ENCODE measurements at places on chromosomes 7 and 10.

GRCh38 chr10:101364721-101365120 lies 10.8 kb downstream of the BTRC start:
- no peak for DNase-seq

GRCh38 chr7:78970440-78970916 lies 483.0 kb downstream of the MAGI2 start:
- DNase-seq = no peak

- DNase-seq = no peak
These were observed 939 bp upstream of the VAX1 start for GRCh38 chr10:117138838-117139580.

DNA sequence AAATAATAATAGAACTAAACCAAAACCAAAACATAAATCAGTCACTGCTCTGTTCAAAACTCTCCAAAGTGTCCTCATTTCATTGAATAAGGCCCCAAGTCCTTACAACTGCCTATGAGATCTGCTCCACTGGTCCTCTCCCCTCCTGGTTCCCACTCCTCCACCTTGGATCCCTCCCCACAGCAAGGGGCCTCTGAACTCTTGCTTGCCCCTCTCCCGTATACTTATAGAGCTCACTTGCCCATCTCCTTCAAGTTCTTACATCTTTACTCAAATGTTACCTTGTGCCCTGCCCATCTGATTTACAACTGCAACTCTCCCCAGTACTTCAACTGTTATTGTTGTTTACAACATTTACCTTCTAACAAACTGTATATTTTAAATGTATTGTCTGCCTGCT lies 819 bp downstream of the POLD2 start:
- no peak for DNase-seq

- no peak for DNase-seq
These were observed 139.1 kb upstream of the RHEB start for GRCh38 chr7:151658778-151659177.

DNA sequence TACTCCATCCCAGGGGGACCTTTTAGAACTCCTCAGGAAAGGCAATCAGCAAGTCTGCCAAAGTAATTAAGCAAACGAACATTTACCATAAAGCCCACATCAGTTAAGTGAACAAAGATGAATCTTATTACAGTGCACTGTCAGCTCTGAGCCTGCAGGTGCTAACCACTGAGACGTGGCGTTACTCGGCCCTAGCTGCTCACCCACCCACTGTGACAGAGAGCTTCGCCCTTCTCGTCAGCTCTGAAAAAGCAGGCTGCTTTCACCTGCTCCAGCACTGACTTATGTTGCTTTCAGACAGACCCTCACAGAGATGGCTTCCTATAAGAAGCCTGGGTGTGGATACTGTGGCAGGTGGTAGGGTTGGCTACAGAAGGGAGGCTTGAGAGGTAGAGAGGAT lies 57.7 kb upstream of the KCNIP2 start:
- DNase-seq = no peak

GRCh38 chr7:84237533-84238173 lies 43.1 kb upstream of the SEMA3A start:
- DNase-seq = no peak

- no peak for DNase-seq
These were observed at the start of gene TAS2R60 for GRCh38 chr7:143443153-143443552. TSS of gene TAS2R60 (plus strand) at chr7:143443453. CDS start at chr7:143443453, 0 bp downstream.

DNA sequence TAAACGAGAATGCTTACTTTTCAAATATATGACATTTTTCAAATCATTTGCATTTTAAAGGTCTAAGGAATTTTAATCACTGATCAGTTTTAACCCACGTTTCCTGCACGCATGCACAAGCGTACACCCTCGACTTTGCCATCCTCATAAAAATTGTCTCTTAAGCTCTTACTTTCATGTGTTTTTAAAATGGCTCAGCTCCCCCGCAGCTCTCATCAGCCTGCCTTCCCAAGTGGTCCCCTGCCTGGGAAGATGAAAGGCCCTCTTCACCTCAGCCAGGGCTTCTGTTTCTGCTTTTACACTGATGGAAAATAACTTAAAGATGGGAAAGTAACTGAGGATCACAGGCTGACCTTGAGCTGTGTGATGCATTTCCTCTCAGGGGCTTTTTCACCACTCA lies 131.6 kb upstream of the LSM8 start:
- DNase-seq = no peak

DNA sequence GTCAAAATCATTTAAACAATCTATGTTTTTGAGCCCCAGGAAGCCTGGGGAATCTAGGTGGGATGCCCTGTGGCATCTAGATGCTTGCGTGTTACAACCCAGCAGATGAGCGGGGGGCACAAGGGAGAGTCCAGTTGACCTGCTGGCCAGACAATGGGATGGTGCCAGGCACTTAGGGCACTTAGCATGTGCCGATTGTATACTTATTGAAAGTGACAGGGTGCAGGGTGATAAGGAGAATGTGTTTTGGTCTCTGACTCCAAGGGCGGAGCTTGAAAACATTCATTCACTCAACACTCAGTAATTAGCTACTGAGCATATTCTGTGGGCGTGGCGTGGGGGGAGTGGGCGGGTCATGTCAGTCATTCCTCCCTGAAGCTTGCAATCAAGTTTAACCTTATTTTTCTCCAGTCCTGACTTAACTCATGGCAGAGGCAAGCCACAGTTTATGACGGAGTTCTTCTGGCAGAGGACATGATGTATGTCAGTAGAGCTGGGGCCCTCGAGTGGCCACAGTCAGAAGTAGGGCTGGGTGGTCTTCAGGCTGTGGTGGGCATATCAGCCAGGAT lies 115.1 kb downstream of the PRKCQ start:
- DNase-seq = no peak

GRCh38 chr7:28157076-28157745 lies 23.4 kb downstream of the JAZF1 start:
- DNase-seq = no peak

DNA sequence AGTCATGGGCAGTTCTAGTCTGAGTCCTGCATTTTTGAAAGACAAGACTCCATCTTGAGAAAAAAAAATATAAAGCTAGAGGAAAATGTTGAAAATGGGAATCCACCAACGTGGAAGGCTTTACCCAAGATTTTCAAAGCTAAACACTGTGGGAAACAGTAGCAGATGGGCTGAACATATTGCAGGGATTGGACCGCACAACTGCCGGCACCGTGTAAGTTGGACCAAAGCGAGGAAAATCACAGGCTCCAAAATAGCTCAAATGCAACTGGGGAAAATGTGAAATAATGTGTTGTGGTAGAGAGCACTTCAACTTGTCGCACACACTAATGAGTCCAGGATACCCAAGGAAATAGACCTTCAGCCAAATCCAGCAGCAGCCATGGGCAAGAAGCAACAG lies 26.4 kb upstream of the ADRB1 start:
- peak; percentile 14 for DNase-seq

- DNase-seq = no peak
These were observed 202.8 kb upstream of the SVIL start for GRCh38 chr10:29837586-29837985.

DNA sequence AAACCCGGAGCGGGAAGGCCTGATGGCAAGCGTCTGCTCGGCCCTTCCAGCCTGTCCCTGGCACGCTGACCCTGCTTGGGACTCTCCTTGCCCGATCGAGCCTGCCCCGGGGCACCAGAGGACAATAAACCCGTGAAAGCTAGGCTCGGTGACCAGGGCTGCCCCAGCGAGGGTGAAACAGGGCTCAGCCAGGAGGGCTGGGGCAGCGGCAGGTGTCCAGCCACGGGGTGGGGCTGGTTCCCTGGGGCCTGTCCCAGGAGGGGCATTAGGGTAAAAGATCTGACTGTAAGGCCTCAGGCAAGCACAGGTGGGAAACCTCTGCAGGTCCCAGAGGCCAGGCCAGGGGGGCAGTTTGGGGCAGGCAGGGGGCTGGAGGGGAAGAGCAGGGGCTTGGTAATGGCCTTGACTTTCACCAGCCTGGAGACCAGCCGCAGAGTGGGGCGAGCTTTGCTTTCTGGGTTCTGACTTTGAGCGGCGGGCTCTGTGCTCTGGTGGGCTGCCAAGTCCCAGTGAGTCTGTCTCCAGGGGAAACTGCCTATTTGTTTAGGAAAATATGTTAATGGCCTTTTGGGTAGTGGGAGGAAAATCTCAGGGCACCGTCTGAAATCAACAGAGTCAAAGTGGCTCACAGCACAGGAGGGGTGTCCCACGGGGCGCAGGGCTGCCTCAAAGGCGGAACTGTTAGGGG lies 68.2 kb upstream of the INPP5A start:
- no peak for DNase-seq

DNA sequence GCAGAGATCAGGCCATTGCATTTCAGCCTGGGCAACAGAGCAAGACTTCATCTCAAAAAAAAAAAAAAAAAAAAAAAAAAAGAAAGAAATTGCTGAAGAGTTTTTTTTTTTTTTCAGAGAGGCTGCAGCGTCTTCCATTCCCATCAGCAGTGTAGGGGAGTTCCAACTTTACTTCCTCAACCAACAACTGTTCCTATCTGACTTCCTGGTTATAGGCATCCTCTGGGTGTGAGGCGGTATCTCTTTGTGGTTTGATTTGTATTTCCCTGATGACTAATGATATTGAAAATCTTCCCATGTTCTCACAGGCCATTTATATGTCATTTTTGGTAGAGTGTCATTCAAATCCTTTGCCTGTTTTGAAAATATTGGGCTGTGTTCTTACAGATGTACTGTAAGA lies 40.2 kb downstream of the PRTFDC1 start:
- DNase-seq = no peak

GRCh38 chr7:150514748-150515222 lies at the start of gene GIMAP7:
TSS of gene GIMAP7 (plus strand) at chr7:150514872. CDS start at chr7:150519975, 5,103 bp downstream.
- DNase-seq = no peak

DNA sequence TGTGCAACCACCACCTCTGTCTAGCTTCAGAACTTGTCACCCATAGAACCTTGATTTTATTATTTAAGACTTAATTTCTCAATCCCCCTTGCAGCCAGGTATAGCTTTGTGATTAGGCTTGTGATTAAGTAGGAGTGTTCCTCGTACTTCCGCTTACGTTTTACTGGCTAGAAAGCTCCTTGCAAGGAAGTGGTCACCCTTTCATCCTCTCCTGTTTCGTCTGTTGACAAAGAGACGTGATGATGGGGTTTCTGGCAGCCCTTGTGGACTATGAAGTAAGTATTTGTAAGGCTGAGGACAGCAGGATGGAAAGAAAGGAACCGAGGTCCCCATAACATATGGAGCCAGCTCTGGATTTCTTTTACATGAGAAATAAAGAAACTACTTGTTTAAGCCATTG lies 86.5 kb upstream of the KDM7A start:
- DNase-seq = no peak

- no peak for DNase-seq
These were observed 14.8 kb upstream of the NRP1 start for GRCh38 chr10:33349268-33349667.

GRCh38 chr10:46050941-46051623 lies 5.0 kb upstream of the MSMB start:
- no peak for DNase-seq

DNA sequence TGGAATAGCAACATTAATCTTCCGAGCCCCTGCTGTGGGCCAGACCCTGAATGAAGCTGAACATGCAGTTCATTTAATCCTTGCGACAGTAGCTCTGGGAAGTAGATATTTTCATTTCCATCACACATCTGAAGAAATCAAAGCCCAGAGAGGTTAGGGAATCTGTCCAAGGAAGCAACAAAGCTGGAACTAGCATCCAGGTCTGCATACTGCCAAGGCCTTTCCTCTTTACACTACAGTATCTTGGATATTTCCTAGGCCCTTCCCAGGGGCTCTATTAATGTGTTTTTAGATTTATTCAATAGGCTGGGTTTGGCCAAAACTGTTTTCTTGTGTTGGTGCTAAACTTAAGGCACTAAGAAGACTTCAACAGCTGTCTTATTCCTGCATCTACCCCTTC lies 48.1 kb downstream of the FAM13C start:
- no peak for DNase-seq

- no peak for DNase-seq
These were observed 23.3 kb upstream of the PAPSS2 start for GRCh38 chr10:87636313-87636915.

DNA sequence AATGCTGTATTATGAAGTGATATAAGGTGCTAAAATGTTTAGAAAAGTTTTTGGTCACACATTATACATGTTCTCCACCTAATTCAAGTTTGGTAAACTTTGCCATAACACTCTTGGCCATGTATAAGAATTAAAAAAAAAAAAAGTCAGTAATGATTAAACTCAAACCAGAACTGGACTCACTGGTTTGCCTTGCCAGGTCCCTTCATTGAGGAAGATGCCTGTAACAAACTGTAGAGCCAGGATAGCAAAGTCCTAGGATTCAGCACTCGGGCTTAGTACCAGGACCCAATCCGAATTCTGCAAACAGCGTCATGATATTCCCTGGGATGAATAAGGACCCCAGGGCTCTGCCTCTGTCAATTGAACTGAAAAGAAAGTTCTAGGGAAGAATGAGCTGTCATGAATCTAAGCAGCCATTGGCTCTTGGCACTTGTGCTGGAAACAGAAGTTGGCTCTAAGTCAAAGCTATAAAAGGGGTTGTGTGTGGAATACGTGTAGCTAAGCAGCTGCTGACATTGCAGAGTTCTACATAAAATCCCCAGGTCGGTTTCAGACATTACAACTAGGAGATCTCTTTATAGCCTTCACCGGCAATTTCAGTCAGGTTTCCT lies 216.9 kb downstream of the C7orf25 start:
- no peak for DNase-seq

DNA sequence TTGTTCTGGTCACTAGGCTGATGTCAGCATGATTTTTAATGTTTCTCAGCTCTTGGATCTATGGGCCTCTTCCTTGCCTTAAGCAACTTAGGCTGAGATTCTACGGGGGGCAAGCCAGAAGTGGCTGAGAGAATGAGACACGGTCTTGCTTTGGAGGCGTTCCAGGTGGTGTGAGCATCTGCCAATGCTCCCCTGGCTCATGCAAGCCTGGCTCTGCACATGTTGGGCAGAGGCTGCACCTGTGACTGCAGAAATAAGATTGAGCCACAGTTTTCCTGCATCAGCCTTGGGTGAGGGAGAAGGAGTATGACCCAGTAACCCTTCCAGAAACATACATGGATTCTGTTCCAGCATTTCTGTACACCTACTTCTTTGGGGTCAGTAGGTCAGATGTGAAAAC lies 41.9 kb downstream of the C10orf120 start:
- DNase-seq = no peak

DNA sequence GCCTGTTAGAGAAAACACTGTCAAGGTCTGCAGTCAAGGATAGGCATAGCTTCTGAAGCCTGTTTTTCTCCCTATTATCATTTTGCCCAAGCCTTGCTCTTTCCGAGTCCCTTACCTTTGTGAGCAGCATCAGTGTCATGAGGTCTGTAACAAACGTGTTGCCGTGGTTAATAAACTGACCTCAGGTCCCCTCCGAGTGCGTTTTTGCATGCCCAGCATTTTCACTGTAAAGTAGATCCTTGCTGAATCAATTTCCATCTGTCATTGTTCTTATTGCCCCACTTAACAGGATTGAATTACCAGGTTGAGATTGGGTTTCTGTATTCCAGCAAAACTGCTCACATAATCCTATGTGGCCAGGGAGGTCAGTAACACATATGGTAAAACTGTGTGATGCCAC lies 110.3 kb downstream of the ZNF248 start:
- no peak for DNase-seq
